ENCODE measurements at places on chromosomes 2 and 18.
A peak's percentile ranks its signal among the peaks of the same experiment; 100 is the strongest.

DNA sequence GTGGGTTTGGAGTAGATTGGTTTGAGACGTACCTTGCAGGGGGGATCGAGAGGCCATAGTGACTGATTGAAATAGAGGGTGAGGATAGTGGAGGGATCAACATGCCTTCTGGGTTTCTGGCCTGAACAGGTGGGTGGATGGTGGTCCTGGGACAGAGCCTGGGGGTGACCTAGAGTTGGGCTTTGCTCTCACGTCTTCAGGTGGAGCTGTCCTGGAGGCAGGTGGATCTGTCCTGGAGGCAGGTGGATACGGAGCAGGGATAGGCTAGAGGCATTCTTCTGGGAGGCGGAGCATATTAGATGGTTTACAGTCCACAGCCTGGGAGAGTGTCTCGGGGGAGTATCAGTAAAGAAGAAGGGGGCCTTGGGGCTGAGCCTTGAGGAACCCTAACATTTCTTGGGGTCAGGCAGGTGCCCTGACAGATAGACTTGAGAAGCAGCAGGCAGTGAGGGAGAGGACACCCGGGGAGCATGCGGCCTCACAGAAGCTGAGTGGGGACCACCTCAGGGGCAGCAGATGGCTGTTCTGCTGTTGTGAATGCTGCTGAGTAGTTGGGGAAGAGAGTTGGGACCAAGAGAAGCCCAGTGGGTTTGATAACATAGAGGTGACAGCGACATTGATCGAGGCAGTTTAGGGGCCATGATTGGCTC is 1.6 kb downstream of the CAPN10 start:
- no peak for ATAC-seq

GRCh38 chr18:31424383-31424988 is 23.1 kb upstream of the DSG3 start:
- ATAC-seq = peak; percentile 66

GRCh38 chr18:51727780-51728179 is 530.3 kb upstream of the MEX3C start:
- ATAC-seq = no peak

DNA sequence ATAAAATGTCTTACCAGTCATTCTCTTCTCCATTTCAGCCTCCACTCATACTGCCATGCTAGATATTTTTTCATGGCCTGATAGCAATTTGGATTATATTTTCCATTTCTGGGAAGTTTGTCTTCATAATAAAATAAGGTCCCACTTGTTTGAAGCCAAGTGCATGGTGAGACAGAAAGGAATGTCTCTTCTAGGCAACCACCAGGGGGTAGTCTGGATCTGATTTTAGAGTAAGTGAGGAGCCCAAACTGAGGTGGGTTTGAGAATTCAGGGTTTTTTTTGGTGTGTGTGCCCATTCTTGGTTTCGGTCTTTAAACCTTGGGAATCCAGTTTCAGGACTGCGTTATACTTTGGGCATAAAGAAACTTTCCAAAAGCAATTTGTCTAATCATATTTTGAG is 315.5 kb downstream of the RPRM start:
- peak; percentile 56 for ATAC-seq

GRCh38 chr2:201668402-201668910 is 25.2 kb upstream of the TMEM237 start:
- no peak for ATAC-seq
